ENCODE measurements at places on chromosomes 4 and X.

DNA sequence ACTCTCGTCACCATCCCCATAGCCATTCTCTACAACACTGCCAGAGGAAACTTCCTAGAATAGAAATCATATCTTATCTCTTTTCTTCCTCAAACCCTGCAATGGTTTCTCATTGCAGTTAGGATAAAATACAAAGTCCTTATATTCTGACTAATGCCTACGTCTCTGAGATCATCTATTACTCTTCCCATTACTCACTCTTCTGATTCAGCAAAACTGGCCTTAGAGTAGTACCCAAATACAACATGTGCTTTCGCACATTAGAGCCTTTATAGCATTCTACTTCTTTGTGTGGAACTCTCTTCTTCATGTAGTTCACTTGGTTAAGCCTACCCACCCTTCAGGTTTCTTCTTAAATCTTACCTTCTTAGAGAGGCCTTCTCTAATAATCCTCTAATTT lies 28.0 kb downstream of the LHFPL1 start:
- DNase-seq, result no peak

DNA sequence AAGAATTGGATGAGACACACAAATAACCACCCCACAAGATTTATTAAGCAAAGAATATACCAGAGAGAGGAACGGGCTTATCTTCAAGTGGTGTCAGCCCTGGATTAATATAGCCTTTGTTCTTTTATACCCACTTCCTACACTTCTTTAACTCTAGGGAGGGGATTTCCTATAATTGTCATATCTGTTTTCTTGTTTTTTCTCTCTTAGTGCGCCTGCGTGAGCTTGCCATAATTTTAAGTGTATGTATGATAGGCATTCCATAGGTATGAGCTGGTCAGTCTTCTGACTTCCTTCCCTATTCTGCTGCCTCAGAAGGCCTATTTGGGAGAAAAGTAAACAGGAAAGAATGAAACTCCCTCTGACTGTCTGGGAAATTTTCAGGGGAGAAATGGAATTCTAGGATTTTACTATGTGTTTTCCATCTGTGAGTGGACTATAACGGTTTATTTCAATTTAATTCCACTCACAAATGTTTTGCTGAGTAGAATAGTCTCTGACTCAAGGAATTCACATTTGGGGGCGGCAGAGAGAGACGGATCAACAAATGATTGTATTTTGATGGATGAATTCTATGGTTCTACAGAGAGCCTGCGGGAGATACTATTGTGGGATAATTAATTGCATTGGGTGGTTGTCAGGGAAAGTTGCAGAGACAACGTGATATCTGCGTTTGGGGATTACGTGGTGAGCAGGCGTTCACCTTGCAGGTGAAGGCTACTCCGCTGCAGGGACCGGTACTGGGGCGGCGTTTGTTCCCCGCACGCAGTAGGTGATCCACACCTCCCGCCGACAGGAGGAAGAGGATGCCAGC lies 626 bp upstream of the CEP135 start:
- DNase-seq, result no peak

- DNase-seq, result no peak
These were observed 156.7 kb downstream of the ATP10D start for GRCh38 chr4:47641755-47642154.

GRCh38 chr4:54423066-54423465 lies 194.0 kb downstream of the PDGFRA start:
- DNase-seq, result no peak

DNA sequence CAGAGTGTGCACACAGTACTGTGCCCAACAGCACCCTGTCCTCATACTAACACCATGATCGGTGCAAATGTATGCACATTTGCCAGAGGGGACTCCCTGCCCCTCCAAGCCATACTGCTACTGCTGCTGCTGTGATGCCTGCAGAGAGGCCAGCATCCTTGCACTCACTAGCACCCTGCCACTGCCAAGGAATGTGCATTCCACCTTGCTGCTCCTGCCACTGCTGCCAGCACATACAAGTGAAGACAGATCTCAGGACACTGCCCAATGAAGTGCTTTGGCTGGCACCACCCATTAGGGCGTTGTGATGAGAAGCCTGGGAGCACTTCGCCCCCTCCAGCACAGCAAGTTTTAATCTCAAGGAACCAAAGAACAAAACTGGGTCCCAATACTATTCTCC lies 146.3 kb upstream of the DMD start:
- peak; percentile 62 for DNase-seq

DNA sequence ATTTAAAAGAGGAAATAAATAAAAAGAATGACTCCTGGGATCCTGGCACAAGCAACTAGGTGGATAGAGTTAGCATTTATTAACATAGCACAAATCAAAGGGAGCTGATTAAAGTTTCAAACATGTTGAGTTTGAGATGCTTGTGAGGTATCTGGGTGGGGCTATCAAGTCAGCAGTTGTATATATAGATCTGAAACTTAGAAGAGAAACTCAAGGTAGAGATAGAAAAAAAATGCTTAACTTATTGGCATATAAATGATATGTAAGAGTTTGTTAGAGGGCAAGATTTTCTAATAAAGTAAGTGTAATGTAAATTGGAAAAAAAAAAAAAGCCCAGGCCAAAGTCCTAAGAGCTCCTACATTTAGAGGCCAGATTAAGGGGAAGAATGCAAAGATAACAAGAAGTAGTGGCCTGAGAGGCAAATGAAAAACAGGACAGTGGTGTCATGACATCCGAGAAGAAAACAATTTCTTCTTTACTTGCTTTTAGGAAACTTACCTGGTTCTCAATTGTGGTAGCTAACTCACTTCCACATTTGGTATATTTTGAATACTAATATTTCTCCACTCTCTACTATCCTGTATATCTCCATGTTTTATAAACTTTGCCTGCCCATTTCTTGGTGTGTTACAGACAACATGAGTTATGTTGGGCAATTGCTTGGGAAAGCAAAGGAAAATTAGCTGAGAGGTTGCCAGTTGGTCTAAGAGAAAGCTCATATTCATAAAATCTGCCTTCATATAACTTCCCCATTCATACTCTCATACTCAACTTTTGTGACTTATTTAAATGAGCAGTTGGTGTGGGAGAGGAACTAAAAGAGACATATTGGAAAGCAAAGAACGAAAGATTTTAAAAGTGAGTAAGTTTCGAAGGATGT lies 169.2 kb downstream of the PARM1 start:
- no peak for DNase-seq

GRCh38 chrX:137431693-137432488 lies 134.0 kb upstream of the ZIC3 start:
- no peak for DNase-seq

- no peak for DNase-seq
These were observed 517.4 kb downstream of the RPA4 start for GRCh38 chrX:97401154-97401553.

- no peak for DNase-seq
These were observed 27.2 kb downstream of the HTR2C start for GRCh38 chrX:114611018-114611619.

- no peak for DNase-seq
These were observed 103.1 kb downstream of the PHEX start for GRCh38 chrX:22135171-22135711.

GRCh38 chr4:122614621-122615020 lies 6.2 kb downstream of the IL21 start:
- DNase-seq, result no peak

GRCh38 chr4:138334346-138335016 lies 92.3 kb upstream of the SLC7A11 start:
- DNase-seq, result no peak

DNA sequence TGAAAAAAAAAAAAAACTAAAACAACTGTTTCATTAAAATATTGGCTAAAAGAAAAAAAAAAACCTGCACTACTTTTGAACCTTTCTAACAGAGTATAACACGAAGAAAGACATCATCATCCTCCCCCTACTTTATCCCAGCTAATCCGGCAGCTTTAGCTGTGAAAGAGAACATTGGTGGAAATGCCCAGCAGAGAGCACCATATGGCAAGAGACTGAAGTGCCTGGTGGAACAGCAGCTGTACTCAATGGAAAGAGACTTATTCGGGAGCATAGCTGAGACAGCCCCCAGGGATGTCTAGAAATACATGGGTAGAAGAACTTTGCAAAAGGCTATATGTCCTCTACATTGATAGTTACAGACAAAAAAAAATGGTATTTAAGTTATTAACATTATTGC lies 30.3 kb downstream of the STPG2 start:
- DNase-seq, result no peak

GRCh38 chrX:100654261-100654660 lies 10.3 kb downstream of the SRPX2 start:
- DNase-seq, result no peak

DNA sequence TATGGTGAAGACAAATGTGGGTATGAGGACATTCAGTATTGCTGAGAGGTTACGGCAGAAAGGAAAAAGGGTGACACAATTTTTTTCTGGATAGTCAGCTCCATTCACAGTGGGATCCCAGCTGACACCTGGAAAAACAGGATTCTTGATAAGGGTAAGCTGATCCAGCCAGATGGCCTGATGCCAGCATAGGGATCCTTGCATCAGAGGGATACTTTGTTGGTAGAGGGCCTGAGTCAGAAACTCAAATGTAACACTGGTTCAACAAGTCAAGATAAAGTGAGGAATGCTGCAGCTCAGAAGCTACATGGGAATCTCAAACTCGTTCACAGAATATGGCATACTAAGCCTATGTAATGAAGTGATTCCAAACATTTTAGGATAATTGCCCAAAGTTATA lies 726.7 kb downstream of the C4orf33 start:
- no peak for DNase-seq

DNA sequence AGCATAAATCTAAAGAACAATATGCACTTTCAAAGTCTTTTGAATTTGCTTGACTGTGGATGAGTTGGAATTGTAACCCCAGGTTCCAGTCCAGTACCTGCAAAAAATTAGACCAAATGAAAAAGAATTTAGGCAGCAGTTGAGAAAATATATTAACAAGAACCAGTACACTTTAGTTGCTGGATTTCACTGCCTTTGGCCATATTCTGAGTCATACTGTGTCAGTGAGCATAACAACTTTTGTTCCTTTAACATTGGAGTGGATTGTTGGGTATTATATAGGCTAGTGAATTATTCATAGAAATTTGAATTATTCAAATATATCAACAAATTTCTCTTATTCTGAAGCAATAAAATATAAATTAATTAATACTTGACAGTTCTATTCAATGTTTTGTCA lies 101.5 kb upstream of the SMAD1 start:
- DNase-seq, result no peak

GRCh38 chr4:31793907-31794306 lies 1073.7 kb downstream of the PCDH7 start:
- DNase-seq, result no peak

GRCh38 chrX:85024044-85024443 lies 20.4 kb downstream of the APOOL start:
- no peak for DNase-seq

DNA sequence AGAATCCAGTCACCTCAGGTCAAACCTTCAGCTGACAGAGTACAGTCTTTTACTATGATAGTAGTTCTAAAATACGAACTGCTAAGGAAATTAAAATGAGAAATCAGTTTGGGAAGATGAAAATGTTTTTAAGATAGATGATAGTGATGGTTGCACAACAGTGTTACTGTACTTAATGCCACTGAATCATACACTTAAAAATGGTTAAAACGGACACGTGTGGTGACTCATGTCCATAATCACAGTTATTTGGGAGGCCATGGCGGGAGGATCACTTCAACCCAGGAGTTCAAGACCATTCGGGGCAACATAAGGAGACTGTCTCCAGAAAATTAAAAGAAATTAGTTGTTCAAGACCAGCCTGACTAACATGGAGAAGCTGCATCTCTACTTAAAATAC lies 41.4 kb downstream of the ABHD18 start:
- no peak for DNase-seq

DNA sequence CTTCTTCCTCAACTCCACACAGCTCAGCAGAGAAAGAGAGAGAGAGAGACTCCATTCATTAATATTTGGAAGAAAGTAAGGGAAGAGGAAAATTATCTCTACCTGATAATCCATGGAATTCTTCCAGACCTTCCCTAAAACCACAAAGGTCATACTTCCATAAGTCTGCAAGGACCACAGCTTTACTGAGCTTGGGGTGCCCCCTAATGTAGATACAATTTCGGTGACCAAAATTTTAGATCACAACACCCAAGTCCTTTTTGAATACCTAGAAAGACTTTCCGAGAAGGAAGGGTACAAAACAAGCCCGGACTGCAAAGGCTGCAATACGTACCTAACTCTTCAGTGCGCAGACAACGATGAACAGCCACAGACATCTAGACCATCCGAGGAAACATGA lies 523.9 kb downstream of the GLUD2 start:
- DNase-seq, result no peak

- no peak for DNase-seq
These were observed 21.5 kb downstream of the SLC9A7 start for GRCh38 chrX:46737462-46737861.
